DMS53 (cell line): ENCODE measurements at places on chromosomes 13 and 19.

DNA sequence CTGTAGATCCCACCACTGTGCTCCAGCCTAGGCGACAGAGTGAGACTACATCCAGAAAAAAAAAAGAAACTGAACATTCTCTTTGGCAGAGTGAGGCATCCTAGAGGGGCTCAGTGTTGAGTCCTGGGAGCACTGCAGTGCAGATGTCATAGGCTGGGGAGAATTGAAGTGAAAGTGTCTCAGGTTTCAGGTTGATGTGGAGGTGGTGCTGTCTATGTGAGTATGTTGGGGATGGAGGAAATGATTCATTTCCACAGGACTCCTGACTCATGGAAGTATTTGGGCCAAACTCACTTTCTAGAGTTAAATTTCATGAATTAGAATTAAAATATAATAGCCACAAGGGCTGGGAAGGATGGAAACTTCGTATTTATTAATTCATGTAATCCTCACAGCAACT lies 134.4 kb upstream of the TSC22D1 start:
- DNase-seq: no peak

DNA sequence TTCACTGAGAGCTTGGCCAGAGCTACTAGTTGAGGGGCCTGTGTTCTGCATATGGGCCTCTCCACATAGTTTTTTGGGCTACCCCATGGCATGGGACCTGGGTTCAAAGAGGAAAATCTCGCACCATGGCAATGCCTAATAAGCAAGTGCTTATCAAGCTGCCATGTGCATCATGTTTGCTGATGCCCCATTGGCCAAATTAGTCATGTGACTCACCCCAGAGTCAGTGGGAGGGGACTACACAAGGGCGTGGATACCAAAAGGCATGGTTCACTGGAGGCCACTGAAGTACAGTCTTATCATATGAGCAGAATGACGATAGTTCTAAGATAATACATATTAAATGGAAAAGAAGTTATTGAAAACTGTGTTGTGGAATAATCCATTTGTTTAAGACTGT lies 214.8 kb downstream of the LMO7 start:
- peak; percentile 1 for DNase-seq

- DNase-seq: no peak
These were observed 2.3 kb upstream of the LYPD3 start for GRCh38 chr19:43467730-43468129.

- no peak for DNase-seq
These were observed 13.8 kb downstream of the SLC7A1 start for GRCh38 chr13:29581666-29582065.

DNA sequence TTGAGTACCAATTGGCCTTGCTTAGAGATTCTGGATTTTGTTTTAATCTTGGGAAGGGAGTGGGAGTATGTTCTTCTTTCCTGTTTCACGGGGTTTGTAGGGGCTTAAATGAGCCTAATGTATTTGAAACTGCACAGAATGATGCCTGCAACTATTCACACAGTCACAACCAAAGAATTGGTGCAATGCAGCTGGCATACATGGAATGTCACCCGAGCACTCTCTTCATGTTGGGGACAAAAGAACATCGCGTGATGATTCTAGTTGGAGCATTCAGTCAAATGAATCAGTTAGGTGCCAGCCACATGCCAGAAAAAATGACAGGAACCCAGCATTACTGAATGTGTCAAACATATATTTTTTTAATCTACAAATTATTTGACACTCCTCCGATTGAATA lies 22.1 kb downstream of the STARD13 start:
- no peak for DNase-seq

DNA sequence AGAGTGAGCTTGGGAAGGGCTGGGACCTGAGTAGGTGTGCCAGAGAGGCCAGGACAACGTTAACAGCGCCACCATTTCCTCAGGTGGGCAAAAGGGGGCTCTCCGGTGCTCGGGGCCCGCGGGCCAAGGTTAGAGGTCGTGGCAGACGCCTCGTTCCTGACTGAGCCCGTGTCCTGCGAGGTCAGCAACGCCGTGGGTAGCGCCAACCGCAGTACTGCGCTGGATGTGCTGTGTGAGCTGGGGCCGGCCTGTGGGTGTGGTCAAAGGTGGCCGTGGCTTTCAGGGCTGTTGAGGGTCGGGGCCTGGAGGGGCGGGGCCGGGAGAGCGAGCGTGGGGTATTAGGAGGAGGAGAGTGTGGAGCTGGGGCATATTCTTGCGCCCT lies 3.7 kb downstream of the KIRREL2 start:
- no peak for DNase-seq
